ENCODE measurements at places on chromosomes 5 and 9.

DNA sequence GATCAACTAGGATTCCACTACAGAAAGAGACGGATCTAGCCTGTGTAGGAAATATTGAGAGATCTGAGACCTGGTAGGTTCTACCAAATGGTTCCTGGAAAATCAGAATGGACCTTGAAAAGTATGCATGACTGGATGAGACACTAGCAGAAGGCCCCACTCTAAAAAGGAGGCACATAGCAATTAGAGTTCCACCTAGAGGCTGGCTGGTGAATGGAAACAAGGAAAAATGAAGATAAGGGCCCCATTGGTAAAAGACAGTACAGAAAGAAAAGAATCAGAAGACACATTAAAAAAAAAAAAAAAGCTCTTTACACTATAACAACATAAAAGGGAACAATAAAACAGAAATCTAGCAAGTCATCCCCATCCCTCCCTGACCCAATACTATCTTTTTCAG is 518.5 kb downstream of the NR2F1-AS1 start:
- DNase-seq: no peak

- no peak for DNase-seq
These were observed 563.9 kb downstream of the HTR1A start for GRCh38 chr5:63398346-63398745.

DNA sequence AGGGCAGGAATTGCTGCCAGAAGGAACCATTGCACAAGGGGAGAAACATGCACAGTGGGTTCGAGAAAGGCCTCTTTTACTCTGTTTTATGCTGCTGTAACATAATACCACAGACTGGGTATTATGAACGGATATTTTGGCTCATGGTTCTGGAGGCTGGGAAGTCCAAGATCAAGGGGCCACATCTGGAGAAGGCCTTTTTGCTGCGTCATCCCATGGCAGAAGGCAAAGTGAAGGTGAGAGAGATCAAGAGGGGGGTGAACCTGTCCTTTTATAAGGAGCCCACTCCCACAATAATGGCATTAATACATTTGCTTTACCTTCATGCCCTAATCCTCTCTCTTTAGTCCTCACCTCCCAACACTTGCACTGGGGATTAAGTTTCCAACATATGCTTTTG is 136.9 kb upstream of the ALDH1B1 start:
- DNase-seq: no peak

GRCh38 chr9:38017149-38017884 is 51.7 kb downstream of the SHB start:
- no peak for DNase-seq

GRCh38 chr5:144308174-144308573 is 137.5 kb downstream of the KCTD16 start:
- DNase-seq: no peak

- no peak for DNase-seq
These were observed 13.6 kb upstream of the MTMR12 start for GRCh38 chr5:32326216-32326772.

- DNase-seq: no peak
These were observed 33.2 kb downstream of the SLC36A1 start for GRCh38 chr5:151480384-151481293.

DNA sequence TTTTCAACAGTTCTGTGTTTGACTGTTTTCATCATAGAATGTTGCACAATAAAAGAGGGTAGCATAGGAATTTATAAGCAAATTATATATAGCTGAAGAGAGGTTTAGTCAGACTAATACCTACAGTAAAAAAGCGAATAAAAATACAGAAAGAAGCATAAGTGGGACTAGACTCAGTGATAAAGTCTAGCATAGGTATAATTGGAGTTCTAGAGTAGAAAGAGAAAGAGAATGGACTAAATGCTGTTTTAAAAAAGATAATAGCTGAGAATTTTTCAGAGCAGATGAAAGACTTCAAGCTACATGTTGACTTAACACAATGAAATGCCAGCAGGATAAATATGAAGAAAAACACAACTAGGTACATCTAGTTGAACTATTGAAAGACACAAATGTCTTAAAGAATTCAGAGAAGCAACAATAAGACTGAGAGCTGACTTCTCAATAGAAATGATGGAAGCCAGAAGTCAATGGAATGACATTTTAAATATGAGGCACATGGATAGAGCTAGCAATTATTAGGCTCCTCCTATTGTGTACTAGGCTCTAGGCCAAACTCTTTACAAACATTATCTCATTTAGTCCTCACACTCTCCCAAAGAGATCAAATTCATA is 573.9 kb downstream of the ZNF608 start:
- no peak for DNase-seq

DNA sequence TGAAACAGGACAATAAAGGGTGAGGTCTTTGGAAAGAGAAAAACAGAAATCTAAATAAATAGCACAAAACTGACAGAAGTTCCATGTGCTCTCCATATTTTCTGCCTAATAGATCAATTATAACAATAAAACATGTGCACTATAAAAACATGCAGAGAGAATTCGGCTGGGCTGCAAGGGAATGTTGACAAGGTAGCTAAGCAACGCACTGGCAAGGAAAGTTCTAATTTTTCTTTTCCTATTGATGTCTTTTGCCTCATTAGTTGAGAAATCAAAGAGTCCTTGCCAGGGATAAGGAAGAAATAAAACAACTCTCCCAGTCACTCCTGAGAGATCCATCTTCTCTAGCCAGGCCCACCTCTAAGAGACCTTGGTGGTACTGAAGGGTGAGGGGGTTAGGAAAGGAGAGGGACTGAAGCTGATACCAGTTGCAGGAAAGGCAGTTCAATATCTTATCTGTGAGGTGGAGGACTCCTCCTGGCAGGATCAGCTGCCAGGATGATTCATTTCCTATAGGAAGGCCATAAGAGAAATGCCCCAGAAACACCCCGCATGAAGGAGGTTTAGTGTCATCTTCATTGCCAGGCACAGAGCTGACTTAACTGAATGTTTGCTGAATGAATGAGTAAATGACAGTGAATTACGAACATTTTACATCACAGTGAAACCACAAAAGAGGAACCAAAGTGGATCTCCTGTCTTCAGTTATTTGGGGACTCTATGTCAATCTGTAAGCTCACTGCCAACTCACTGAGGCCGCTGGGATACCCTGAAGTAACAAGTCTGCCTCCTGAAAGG is 63.7 kb upstream of the IFNK start:
- DNase-seq: no peak

DNA sequence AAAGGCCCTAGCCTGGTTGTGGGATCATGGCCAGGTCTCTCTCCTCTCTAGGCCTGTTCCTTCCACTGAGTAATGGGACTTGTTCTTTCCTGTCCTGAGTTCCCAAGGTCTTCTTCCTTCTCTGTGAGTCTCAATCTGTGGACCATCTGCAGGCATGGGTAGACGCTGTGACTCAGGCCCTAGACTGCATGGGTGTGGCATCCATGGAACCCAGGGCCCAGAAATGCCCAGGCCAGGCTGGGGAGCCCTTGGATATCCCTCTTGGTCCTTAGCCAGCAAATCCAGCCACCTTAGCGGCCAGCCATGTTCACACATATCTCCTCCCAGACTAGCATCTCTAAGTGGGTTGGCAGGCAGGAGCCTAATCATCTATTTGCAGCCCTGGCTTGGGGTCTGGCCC is 2.3 kb upstream of the ACSL6 start:
- no peak for DNase-seq

DNA sequence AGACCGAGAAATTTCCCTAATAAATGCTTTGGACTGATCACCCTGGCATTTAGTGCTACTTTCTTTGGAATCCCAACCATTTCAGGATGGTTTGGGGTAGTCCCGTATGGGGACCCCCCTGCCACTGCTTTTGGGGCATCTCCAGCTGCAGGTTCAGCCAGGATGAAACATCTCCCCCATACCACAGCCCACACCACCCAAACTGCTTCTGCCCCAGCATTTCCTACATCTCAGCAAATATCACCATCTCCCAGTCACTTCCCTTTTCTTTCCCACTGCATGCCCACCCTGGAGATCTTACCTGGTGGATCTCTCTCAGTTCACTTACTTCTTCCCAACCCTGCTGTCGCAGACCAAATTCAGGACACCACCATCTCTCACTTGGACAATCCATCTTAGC is 4.8 kb upstream of the P4HA2 start:
- DNase-seq: no peak

DNA sequence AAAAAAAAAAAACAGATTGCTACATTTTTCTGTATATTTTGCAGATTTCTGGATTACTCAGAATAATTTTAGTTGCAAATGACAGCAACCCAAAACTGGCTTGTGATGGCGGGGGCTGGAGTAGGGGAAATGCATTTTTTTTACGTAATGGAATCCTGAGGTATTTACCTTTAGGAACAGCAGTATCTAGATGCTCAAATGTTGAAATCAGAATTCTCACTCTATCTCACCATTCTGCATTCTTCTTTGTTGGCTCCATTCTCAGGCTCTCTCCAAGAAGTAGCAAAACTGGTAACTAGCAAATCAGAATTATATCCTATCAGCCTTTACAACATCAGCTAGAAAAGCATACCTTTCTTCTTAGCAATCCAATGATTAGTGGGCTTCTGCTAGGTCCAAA is 554.3 kb downstream of the PRELID2 start:
- no peak for DNase-seq

DNA sequence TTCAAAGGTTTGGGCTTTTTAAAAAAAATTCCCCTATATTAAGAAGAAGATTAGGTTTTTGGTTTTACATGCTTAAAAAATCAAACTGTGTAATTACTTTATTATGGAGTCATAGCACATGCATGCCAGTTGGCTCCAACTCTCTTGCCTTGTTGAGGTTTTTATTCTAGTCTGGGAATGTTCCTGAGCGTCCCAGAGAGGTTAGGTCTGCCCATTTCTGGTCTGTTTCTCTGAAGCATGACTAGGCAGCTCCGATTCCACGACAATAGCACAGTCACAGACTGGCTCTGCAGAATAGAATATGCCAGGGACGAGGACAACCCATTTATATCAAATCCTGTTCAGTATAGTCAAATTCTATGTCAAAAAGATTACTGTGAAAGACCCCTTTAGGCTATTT is 217.0 kb downstream of the PCSK5 start:
- DNase-seq: no peak

- no peak for DNase-seq
These were observed 14.6 kb downstream of the CLPTM1L start for GRCh38 chr5:1330146-1330846.

GRCh38 chr5:34927785-34928184 is 1.6 kb upstream of the DNAJC21 start:
- DNase-seq: no peak

- DNase-seq: no peak
These were observed 70.5 kb upstream of the BOD1 start for GRCh38 chr5:173686950-173687349.
